Epithelial cell of umbilical artery (primary cell): ENCODE measurements at places on chromosomes 3 and 15. TPM values are rescaled to one million over a fixed set of nuclear protein-coding genes. Genes with fewer than 3 reads are reported as not detected.

The IGSF11 gene
- not detected in 2 replicates for total RNA-seq

The BCHE gene
- total RNA-seq: 12.0 and 36.5 TPM in 2 replicates

The SMCO1 gene
- under 0.01 TPM in 1 of 2 replicates, not detected in the other for total RNA-seq

The DNAH12 gene
- under 0.01 TPM in 1 of 2 replicates, not detected in the other for total RNA-seq

The FGF12 gene
- total RNA-seq: 0.15 and 1.6 TPM in 2 replicates
